Fibroblast of villous mesenchyme (primary cell): ENCODE measurements at places on chromosomes 16 and 17. TPM values are rescaled to one million over a fixed set of nuclear protein-coding genes. Genes with fewer than 3 reads are reported as not detected.

Gene RAB37
- 0.32 TPM in 1 of 2 replicates, not detected in the other for total RNA-seq

Gene C16orf82
- total RNA-seq = not detected in 2 replicates

Gene TBC1D3G
- total RNA-seq = not detected in 2 replicates

Gene HCRT
- not detected in 2 replicates for total RNA-seq

Gene KCTD19
- under 0.01 TPM in 1 of 2 replicates, not detected in the other for total RNA-seq

Gene IL34
- 1.3 and 1.7 TPM in 2 replicates for total RNA-seq

Gene PRAC1
- not detected in 2 replicates for total RNA-seq

Gene BICDL2
- total RNA-seq = under 0.01 TPM in 1 of 2 replicates, not detected in the other

Gene TNS4
- total RNA-seq = not detected in 2 replicates

Gene CLEC18C
- under 0.01 and 0.43 TPM in 2 replicates for total RNA-seq

Gene APRT
- total RNA-seq = 39.7 and 46.1 TPM in 2 replicates

Gene SDK2
- total RNA-seq = under 0.01 TPM in 2 replicates

Gene SLC5A10
- total RNA-seq = not detected in 2 replicates

Gene FN3K
- total RNA-seq = 2.2 and 2.9 TPM in 2 replicates

Gene HLF
- total RNA-seq = not detected in 2 replicates

Gene CCL13
- total RNA-seq = not detected in 2 replicates

Gene TMC6
- 4.2 and 5.2 TPM in 2 replicates for total RNA-seq

Gene C17orf113
- total RNA-seq = under 0.01 and 0.32 TPM in 2 replicates

Gene ZNF598
- 23.5 and 27.6 TPM in 2 replicates for total RNA-seq

Gene SLC6A4
- total RNA-seq = not detected in 2 replicates

Gene CCL1
- not detected in 2 replicates for total RNA-seq

Gene ST6GALNAC2
- 0.86 and 1.9 TPM in 2 replicates for total RNA-seq

Gene ADORA2B
- 14.8 and 50.5 TPM in 2 replicates for total RNA-seq
